Activated CD4-positive, alpha-beta T cell treated with anti-CD3 and anti-CD28 coated beads, Interleukin-10, Interleukin-2, amounts not matched to agents 100 ng/mL and 50 ng/mL, durations not matched to agents 16 hours and 8 hours (primary cell): ENCODE measurements at places on chromosomes 6 and 20.

DNA sequence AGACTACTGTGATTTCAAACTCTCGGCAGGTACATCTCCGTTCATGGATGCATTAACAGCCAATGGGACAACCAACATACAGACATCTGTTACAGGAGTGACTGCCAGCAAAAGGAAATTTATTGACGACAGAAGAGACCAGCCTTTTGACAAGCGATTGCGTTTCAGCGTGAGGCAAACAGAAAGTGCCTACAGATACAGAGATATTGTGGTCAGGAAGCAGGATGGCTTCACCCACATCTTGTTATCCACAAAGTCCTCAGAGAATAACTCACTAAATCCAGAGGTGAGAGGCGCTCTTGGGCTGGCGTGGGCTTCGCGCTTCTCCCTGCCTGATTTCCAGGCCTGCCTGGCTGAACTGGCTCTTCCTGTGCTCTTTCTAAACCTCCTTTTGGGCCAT, 68.4 kb downstream of the RPP40 start:
- DNase-seq = peak; percentile 87

DNA sequence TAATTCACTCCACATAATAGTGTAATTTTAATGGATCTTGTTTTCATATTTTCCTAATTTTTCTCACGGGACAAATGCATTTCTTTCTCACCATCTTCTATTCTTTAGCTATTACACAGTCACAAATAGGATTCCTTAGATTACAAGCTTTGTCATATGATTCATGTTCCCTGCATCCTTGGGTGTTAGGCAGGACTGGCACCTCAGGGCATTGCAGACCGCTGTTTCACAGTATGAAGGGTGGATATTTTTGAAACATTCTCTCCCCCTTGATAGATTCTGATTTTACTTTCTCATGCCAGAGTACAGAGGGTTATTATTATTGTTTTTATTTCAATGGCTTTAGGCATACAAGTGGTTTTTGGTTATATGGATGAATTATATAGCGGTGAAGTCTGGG, 602.5 kb downstream of the PHF3 start:
- DNase-seq = no peak

DNA sequence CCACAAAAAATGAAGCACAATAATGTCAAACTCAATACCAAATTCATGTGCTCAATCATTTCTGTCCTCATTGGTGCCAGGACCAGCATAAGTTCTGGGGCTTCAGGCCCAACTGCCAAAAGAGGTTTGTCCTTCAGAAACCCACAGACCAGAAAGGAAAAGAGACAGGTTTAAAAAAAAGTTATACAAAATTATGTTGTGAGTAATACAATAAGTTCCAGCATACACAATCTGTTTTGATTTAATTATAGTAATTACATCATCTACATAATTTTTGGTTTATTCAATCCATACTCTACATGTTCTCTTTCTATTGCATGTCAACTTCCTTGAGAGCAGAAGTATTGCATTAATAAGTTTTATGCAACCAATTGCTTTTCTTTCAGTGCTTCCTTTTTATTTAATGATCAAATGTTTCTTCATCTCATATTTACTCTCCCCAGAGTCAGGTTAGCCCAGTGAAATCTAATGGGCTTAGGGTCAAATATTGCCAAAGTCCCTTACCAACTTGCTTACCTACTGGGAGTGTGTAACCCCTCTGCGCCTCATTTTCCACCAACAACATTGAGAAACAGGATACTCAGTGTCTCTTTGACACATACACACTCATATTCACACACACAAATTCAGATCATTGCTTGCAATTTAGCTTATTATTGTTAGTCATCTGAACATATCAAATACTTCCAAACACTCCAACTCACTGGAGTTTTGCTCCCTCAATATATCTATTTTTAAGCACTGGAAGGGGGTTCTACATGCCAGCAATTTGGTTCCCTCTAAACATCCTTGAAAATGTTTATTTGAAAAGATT, 424.4 kb upstream of the MARCKS start:
- no peak for DNase-seq

DNA sequence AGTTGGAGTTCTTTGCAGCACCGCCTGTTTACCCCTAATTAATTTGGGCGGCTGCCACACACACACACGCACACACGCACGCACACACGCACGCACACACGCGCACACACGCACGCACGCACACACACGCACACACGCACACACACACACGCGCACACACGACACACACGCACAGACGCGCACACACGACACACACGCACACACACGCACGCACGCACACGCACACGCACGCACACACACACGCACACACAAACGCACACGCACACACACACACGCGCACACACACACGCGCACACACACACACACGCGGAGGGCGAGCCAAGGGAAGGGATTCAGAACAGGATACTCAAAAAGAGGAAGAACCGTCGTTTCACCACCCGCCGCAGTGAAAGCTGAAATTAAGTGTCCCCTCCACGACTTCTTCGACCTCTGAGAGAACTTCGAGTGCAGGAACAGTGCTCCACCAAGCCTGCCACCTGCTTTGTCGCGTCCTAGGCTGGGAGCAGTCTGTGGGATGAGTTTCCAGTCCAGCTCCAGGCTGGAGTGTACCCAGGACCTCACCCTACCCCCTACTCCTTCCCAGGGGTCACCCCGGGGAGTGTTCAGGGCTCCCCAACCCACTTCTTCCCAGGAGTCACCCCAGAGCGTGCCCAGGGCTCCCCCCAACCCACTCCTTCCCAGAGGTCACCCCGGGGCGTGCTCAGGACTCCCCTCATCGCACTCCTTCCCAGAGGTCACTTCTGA, 1.1 kb downstream of the RNASET2 start:
- peak; percentile 49 for DNase-seq
